ENCODE measurements at places on chromosomes 3 and 15. TPM values are rescaled to one million over a fixed set of nuclear protein-coding genes. Genes with fewer than 3 reads are reported as not detected.

GRCh38 chr15:26129852-26130251, 266.7 kb upstream of the ATP10A start:
- DNase-seq = no peak

DNA sequence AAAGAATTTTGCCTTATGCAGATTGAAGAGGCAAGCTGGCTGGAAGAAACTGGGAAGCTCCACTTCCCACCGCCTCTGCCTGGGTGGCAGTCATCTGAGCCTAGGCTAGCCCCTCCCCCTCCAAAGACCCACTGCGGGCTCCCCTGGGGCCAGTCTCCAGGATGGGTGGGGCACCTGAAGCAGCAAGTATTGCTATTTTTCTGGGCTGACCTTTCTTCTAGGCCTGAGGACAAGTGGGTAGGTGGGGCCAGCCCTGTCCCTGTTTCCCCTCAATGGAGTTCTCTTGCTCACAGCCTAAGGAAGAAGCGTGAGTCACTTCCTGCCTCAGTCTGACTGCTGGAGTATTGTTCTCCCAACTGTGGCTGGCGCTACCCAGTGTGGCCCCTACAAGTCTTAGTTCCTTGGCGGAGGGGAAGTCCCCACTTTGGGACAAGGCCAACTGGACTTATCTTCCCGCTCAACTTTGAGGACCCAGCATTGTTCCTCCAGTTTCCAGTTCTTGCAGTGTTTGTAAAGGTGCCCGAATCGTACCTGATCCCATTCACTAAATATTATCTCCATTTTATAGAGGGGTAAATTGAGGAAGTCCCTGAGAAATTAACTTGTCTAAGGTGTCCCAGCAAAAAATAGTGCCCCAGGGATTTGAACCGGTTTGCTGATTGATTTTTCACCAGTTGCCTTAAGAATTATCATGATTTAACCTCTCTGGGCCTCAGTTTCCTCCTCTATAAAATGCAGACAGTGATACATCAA, 1.4 kb downstream of the FURIN start:
- DNase-seq = peak; percentile 89

DNA sequence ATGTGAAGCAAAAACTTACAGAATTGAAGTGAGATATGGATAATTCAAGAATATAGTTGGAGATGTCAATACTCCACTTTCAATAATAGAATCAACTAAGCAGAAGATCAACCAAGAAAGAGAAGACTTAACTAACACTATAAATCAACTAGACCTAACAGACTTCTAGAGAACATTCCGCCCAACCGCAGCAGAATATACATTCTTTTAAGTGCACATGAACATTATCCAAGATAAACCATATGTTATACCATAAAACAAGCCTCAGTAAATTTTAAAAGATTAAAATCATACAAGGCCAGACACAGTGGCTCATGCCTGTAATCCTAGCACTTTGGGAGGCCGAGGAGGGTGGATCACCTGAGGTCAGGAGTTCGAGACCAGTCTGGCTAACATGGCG, 5.5 kb upstream of the TEX55 start:
- DNase-seq = no peak

DNA sequence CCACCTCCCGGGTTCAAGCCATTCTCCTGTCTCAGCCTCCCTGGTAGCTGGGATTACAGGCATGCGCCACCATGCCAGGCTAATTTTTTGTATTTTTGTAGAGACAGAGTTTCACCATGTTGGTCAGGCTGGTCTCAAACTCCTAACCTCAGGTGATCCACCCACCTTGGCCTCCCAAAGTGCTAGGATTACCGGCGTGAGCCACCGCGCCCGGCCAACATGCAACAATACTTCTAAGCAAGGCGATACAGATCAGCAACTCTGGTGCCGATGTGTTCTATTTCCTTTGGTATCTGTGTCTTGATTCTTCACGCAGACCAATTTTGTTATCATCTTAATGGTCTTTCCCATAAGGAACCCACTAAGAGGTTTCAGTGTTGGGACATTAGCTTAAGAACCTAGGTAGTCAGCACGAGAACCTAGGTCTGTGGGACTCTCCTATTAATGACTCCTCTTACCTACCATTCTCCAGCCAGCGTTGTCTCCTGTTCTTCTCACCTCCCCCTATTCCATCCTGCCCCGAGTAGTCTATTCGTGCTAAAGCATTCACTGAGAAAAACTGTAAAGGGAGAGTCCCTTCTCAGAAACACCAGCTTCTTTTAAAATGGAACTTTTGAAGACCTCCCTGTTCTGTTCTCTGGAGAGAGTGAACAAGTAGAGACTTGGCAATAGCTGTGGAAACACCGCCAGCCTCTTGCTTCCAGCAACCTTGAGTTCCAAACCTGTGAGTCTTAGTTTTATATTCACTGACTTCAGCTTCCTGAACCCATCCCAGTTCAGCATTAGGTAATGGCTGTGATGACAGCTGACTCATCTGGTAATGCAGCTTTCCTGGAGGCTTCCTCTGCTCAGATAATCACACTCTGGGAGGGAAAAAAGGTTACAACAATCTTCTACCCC, 61.2 kb downstream of the TSC22D2 start:
- peak; percentile 58 for DNase-seq

GRCh38 chr3:30775040-30775439, 119.4 kb downstream of the GADL1 start:
- DNase-seq = no peak

DNA sequence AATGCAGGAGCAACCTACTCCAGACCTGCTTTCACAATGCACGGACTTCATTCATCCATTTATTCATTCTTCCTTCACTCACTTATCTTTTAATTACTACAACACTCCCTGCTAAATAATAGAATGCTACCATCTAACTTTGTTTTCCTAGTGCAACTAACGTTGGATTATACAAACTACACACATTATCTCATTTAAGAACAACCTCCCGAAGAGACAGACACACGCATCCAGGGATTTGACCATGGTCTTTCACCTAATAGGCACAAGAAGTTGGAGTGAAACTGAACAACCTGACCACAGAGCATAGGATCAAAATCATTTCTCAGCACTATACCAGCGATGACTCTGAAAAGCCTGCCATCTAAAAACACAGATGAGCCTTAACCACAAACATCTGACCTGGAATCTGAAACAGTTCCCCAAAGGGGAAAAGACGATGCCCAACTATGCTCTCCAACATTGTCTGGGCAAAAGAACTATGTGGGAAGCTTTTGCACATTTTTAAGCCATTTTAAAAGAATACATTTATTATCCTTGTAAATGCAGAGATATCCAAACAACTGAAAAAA, 21.0 kb downstream of the ZNF385D start:
- DNase-seq = no peak

The ZBED2 gene
- total RNA-seq = not detected

- DNase-seq = no peak
Observed at GRCh38 chr15:66212563-66212921, 41.0 kb downstream of the MEGF11 start.

The IL17RB gene
- total RNA-seq = 1.6 TPM

The SLC9A9 gene
- total RNA-seq = 7.9 TPM

DNA sequence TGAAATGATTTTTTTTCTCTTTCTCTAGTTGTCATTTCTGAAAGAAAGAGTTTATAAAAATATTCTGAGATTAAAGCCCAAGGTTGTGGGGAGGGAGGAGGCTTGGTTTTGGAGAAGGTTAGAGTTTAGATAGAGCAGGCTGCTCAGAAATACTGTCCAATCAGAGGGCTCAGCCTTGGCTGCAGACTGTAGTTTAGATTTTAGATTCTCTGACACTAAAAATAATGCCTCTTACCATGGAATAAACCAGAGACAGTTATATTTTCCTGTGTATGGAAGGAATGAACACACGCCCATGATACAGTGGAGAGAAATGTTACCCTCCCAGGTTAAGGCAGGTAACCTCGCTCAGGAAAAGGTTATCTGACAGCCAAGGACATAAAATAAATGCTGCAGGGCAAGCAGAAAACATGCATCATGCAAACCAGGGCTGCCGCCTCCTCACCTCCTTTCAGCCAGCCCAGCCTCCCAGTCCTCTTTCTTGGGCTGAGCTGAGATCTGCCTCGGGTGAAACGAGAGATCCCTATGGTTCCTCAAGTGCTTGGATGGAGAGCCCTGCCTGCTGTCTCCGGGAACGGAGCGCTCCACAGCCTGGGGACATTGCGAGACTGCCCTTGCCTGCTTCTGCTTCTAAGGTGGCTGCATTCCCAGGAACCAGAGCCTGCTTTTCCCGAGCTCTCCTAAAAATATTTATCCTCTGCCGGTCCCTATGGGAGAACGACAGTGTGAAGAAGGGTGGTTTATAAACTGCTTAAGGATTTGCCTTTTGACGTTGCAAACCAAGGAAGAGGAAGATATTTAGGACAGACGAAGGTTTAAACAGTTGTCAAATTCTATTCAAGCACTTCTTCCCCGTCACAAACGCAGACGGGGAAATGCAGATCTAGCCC, 848 bp downstream of the NCEH1 start:
- DNase-seq = peak; percentile 35

The IL5RA gene
- 2.3 TPM for total RNA-seq

DNA sequence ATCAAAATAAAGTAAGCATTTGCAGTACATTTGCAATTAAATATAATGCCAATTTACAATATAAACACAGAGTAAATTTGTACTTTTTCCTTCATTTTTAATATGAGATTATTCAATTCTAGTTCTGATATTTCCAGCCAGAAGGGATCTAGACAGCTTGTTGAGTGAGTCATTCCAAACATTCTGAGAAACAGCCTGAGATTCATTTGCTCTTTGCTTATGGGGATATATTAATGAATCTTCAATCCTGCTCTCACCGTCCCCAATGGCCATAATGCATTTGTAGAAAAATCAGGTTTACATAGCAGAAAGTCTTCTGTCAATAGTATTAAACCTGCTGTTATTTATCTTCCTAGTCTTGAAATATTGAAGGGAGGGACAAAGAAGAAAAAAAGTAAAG, 554.2 kb downstream of the TUSC7 start:
- DNase-seq = no peak

The NDUFB4 gene
- 285 TPM for total RNA-seq

- no peak for DNase-seq
Observed at GRCh38 chr3:151867666-151868065, 5.8 kb upstream of the SUCNR1 start.

GRCh38 chr15:68610825-68611224, 32.0 kb downstream of the CORO2B start:
- DNase-seq = no peak

GRCh38 chr15:77412972-77413698, 6.8 kb downstream of the PEAK1 start:
- DNase-seq = no peak

DNA sequence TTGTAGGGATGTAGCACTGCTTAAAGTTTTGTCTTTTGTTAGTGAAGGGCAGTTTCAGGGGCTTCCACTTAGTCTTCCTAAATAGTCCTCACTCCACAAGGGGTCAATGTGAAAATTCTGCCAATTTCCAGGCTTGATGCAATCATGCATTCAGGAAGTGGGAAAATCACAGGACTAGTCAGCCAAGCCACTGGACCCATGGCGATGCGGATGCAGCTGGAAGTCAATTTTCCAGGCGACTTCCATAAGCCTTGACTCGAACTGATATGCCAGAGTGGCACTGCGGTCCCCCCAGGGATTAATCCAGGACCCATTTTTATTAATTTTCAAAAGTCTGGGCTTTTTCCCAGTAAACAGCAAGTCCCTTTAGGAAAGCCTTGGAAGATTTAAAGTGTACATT, 26.1 kb downstream of the GBE1 start:
- no peak for DNase-seq

The CFAP91 gene
- total RNA-seq = 0.91 TPM

The GOLGA6B gene
- not detected for total RNA-seq

GRCh38 chr15:68567345-68567744, 11.4 kb upstream of the CORO2B start:
- no peak for DNase-seq

The LZTFL1 gene
- total RNA-seq = 9.1 TPM

DNA sequence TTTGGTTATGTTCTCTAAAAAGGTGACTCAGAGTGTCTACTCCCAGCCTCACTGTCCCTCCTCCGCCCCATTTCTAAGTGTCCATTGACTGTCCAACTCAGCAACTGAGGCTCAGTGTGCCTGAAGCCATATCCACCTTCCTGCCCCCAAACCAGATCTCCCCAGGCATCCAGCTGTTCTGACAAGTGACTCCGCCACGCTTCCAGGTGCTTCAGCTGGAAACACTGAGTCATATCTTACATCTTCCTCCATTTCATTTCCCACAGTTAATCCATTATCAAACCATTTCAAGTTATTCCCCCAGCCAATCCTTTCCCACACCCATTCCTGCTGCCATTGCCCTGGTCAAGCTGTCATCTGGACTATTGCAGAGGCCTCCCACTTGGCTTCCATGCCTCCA, 17.1 kb downstream of the MAGEF1 start:
- DNase-seq = no peak

DNA sequence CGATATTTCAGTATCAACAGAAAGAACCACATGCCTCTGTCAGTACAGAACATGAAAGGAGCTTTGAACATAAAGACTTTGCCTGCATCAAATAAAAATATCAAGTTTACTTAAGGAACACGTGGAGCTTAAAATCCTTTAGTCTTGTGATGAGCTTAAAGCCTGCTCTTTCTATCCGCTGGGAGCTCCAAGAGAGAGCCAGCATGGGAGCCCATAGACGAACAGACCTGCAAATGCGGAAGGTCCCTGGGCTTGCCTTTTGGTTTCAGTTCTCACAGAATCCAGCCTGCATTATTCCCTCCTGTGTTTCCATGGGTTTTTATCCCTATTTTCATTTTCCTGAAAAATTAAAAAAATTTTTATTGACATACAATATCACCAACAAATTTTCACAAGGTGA, 530.6 kb upstream of the RGMA start:
- DNase-seq = no peak

DNA sequence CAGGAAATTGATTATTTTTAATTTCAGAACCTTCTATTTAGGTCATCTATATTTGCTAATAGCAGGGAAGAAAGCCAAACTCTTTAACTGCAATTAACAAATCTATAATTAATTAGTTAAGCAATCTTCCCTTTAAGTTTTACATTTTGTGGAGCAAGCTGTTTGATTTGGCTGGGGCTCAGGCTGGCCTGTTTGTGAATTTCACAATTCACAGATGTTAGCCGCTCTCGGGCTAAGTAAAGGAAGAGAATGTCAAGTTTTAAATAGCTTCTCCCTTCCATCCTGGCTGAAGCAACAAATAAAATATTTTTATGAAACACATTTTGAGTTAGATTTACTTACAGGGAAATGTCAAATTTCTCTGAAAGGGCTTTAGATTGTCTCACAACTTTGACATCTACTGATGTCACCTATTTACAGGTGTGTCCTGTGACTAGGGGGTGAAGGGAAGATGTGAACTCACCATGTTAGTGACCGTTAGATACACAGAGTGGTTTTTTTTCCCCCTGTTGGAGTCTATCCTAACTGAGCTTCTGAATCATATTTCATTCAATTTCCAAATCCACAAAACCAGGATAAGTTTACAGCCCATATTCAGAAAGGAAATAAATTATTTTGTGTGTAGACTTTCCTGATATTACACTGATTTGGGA, 1.3 kb upstream of the TP63 start:
- DNase-seq = peak; percentile 33

The MAPKBP1 gene
- total RNA-seq = 19.0 TPM

All from left cardiac atrium (tissue), 4 donors.